ENCODE measurements at places on chromosomes 7 and 10.

GRCh38 chr7:112444505-112444904 is 5.8 kb upstream of the IFRD1 start:
- no peak for DNase-seq

DNA sequence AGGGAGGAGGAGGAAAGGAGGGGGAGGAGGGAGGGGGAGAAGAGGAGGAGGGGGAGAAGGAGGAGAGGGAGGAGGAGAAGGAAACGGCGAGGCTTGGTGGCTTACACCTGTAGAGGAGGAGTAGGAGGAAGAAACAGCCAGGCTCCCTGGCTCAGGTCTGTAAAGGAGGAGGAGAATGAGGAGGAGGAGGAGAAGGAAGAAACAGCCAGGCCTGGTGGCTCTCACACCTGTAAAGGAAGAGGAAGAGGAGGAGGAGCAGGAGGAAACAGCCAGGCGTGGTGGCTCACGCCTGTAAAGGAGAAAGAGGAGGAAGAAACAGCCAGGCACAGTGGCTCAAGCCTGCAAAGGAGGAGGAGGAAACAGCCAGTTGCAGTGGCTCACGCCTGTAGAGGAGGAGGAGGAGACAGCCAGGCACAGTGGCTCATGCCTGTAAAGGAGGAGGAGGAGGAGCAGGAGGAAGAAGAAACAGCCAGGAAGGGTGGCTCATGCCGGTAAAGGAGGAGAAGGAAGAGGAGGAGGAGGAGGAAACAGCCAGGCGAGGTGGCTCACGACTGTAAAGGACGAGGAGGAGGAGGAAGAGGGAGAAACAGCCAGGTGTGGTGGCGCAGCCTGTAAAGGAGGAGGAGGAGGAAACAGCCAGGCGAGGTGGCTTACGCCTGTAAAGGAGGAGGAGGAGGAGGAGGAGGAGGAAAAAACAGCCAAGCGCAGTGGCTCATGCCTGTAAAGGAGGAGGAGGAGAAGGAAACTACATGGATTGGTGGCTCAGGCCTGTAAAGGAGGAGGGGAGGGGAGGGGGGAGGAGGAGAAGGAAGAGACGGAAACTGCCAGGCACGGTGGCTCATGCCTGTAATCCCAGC is 14.9 kb upstream of the CRCP start:
- DNase-seq = no peak

- no peak for DNase-seq
Observed at GRCh38 chr7:155352076-155352752, 54.5 kb downstream of the INSIG1 start.

DNA sequence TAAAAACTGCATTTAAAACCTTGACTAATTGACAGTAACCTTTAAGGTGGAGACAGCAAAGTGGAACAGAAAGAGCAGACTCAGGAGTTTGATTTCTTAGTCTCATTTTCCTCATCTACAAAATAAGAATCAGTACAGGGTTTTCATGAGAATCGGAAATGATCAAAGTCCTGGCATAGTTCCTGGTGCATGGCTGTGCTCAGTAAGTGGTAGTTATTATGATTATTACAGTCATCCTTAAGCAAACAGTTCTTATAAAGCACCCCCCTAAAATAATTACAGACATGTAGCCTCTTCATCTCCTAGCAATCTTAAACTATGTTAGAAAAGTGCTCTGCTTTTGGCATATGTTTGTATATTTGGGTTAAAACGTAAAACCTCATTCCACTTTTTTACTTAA is 18.0 kb downstream of the NEBL start:
- no peak for DNase-seq

- no peak for DNase-seq
Observed at GRCh38 chr7:105782391-105783042, 93.9 kb downstream of the ATXN7L1 start.

DNA sequence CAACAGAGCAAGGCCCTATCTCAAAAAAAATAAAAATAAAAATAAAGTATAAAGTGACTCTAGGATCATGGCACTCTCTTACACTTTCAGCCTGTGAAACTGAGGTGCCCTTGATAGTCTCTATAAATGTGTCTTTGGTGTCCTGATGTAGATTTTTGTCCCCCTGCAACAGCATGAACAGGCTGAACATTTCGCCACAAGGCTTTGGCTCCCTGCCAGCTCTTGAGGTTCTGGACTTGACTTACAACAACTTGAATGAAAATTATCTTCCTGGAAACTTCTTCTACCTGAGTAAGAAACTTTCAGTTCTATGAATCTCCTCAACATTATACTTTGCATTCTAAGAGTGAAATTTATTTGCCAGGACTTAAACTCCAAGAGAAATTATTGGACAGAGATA is 48.1 kb upstream of the BMS1 start:
- DNase-seq = no peak

DNA sequence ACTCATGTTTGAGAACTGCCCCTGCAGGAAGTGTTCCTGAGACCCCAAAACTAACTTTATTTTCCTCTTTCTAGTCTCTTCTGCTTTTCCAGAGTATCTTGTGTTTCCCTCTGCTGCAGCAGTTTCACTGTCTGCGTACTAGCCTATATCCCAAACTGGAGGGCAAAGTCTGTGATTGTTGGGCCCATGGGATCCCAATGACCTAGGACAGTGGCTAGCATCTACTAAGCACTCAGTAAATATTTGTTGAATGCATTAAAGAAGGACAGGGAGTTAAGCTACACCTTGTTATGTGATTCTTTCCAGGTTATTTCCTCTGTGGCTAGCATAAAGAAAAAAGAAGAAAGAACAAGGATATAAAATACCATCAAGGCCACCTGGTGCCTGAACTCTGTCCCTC is 210.6 kb upstream of the PHYHIPL start:
- DNase-seq = no peak

DNA sequence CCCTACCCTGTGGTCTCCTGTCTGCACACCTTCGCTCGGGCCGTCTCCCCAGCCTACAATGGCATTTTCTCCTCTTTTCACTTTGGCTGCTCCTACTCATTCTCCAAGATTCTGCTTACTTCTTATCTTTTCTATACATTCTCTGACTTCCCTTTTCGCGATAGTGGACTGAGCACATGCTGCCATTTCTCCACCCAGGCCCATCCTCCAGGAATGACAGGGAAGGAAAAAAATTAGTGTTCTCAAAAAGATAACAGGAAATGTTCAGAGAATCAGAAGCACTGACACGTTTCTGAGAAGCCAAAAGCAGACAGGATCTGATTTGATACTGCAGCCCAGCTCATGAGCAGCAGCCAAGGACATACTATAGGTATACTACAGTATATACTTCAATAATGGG is 6.4 kb upstream of the ANXA11 start:
- DNase-seq = no peak

GRCh38 chr10:132057191-132057681 is 8.5 kb upstream of the JAKMIP3 start:
- DNase-seq = no peak

- no peak for DNase-seq
Observed at GRCh38 chr7:28036696-28037095, 143.9 kb downstream of the JAZF1 start.

DNA sequence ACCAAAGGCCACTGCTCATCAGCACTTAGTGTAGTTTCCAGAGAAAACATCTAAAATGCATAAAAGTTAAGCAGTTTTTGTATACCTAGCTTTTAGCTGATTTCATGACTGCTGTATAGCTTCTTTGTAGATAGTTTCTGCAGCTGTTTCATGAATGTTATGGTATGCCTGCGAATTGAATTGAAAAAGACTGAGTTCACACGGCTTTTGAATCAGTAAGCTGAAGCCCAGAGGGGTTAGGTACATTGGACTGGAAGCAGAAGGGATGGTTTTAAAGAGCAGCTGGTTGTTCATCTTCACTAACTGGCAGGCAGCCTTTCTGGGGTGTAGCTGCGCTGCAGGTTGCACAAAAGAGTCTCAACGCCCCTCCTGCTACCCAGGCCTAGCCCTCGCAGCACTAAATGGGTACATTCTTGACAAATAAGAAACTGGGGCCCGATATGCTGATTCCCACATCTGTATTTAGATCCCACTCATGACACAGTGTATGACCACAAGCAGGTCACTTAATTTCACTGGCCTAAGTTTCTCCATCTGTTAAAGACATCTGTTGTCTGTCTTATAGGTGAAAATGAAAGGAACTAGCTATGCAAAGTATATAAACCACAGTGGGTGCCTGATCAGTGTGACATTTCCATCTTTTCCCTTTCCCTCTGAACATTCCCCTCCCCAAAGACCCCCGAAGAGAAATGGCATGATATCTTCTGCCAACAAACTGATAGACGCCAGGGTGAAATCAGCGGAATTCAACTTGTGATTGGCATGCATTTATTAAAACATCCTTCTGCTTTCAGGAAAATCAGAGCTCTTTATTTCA is 85.9 kb upstream of the AGBL3 start:
- DNase-seq = no peak

DNA sequence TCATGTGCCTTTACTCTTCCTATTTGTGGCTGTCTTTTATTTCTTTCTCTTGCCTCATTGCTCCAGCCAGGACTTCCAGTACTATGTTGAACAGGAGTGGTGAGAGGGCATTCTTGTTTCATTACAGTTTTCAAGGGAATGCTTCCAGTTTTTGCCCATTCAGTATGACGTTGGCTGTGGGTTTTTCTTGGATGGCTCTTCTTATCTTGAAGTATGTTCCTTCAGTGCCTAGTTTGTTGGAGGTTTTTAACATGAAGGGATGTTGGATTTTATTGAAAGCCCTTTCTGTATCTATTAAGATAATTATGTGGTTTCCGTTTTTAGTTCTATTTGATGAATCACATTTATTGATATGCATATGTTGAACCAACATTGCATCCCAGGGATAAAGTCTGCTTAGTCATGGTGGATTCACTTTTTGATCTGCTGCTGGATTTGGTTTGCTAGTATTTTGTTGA is 96.8 kb downstream of the GLCCI1 start:
- DNase-seq = no peak

DNA sequence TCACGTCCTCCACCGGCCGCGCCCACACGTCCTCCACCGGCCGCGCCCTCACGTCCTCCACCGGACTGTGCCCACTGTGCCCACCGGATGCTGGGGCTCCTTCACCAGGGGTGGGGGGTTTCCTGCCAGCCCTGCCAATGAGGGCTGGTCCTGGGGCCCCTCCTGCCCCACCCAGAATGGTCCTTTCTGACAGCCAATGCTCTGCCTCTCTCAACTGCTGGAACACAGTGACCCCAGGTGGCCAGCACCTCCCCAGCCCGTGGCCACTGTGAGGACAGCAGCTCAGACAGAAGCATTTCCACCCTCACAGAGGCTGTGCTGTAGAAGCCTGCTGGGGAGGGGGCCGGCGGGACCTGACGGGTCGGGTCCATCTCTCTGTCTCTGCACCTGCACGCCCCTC is 90.1 kb upstream of the DNAAF5 start:
- DNase-seq = peak; percentile 31

GRCh38 chr7:86926732-86927131 is 132.7 kb downstream of the ELAPOR2 start:
- DNase-seq = no peak

- no peak for DNase-seq
Observed at GRCh38 chr7:424301-424935, 95.2 kb downstream of the PDGFA start.

DNA sequence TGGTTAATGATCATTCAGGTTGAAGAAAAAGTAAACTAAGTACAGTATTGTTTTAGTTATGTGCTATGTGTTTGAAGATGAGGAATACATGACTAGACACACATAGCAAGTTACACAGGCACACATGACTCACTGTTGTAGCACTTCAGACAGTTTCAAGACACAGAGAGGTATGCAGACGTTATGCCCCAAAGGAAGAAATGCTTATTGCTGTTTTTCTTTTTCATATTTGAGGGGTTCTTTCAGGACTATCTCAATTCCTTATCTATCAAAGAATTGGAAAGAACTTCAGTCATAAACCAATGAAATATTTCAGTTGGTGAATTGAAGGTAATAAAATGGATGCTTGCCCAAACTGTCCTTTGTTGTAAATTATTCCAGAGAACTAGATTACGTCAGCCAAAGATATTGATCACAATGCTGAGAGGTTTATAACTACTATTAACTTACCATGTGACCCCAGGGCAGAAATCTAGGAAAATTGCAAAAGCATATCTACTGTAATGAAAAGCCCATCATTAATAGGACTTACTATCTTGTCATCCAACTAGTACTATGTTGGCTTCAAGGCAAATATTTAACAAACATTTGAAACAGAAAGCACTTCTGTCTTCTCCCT is 61.2 kb upstream of the CAPZA2 start:
- DNase-seq = no peak

DNA sequence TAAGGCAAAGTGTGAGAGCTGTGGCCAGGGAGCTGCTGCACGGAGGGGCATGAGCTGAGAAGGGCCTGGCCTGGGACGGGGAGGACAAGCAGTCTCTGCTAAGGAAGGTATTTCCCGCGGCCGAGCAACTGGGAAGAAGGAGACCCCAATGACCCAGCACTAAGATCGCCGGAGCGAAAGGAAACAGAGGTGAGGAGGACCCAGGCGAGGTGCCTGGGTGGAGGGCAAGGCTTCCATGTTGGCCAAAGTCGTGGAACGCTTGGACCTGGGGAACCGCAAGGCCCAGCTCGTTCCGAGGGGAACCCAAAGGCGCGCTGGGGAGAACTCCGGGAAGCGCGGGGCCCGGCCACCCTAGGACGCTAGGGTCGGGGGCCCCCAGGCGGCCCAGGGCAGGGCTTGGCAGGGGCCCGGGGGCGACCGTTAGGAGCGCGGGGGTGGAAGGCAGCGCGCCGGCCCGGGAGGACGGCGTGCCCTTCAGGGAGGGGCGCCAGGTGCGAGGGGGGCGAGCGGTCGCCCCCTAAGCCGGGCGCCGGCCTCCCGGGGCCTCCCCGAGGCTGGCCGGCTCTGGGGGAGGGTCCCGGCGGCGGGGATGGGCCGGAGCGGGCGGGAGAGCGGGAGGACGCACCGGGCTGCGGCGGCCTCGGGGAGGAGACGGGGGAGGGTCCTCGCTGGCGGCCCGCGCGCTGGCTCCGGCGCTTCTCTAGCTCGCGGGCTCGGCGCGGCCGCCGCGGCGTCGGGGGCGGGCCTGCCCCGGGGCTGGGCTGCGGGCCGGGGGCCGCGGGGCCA is 545 bp downstream of the GIGYF1 start:
- no peak for DNase-seq

DNA sequence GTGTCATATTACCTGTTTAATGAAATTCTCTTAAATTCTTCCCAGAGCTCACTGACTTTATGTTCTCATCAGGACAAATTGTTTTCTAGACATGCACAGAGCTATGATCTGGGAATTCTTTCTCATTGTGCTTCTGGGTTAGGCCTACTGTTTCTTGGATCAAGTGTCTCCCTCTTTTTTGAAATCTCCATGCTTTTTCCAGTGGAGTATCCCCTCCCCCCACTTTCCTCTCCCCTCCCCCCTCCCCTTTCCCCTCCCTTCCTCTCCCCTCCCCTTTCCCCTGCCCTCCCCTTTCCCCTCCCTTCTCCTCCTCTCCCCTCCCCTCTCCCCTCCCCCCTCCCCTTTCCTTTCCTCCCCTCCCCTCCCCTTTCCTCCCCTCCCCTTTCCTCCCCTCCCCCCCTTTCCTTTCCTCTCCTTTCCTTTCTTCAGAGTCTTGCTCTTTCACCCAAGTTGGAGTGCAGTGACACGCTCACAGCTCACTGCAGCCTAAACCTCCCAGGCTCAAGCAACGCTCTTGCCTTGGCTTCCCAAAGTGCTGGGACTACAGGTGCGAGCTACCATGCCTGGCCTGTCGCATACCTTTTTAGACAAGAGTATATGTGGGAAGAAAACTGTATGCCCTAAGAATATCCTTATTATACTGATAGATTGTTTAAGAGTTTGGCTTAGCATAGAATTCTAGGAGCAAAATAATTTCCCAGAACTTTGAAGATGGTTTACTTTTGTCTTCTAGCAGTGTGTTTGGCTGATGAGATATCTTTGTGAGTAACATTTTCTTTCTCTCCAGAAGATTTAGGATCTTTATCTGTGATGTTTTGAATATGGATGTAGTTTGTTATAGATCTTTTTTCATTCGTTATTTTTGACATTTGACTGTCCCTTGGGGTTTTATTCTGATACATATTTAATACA is 2.5 kb downstream of the DYNC2I1 start:
- no peak for DNase-seq

- DNase-seq = no peak
Observed at GRCh38 chr7:17042211-17042610, 160.4 kb upstream of the AGR3 start.
